ENCODE measurements at places on chromosomes 5 and 9. TPM values are rescaled to one million over a fixed set of nuclear protein-coding genes. Genes with fewer than 3 reads are reported as not detected.

- no peak for DNase-seq
Measured at GRCh38 chr5:131534974-131535373, 100.1 kb downstream of the RAPGEF6 start.

The KIF27 gene
- total RNA-seq, result 5.2 TPM

The ANKS6 gene
- 12.2 TPM for total RNA-seq

GRCh38 chr9:89563571-89564345 lies 41.1 kb upstream of the GADD45G start:
- no peak for DNase-seq

- DNase-seq, result no peak
Measured at GRCh38 chr9:3760031-3760430, 234.2 kb upstream of the RFX3 start.

GRCh38 chr5:77972469-77973252 lies 196.5 kb upstream of the TBCA start:
- no peak for DNase-seq

DNA sequence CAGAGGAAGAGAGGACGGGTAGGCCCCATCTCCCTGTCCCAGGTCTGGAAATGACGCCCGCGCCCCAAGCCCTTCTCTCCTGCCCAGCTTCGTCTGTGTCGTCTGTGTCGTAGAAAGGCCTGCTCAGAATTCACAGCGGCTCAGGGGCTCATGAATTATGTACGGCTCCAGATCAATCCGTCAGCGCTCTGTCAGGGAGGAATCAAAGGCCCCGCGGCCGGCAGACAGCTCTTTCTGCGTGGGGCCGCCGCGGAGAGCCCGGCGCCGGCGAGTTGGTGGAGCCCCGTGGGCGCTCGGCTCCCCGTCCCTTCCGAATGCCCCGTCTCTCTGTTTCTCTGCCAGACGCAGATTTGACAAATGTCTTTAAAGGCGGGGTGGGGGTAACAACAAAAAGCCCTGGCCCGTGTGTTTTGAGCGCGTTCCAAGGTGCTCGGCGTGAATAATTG lies 83.8 kb upstream of the RAPGEF1 start:
- DNase-seq, result no peak

The SPATA31A5 gene
- not detected for total RNA-seq

The RPS14 gene
- 5,260 TPM for total RNA-seq

The SNCB gene
- total RNA-seq, result not detected

DNA sequence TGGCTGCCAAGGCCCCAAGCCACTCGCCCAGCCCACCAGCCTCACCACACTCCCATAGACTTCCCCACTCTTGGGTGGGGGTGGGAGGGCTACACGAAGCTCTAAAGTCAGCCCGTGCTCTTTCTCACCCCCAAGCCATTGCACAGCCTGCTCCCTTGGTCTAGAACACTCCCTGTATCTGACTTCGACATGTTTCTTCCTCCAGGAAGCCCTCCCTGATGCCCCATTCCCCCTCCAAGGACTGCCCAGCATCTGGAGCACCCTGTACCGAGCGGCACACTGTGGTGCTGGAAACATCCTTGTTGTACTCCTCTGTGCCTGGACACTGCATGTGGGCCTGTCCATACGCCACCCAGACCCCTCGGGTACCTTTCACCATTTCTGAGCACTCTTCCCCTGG lies 49.4 kb upstream of the KCNMB1 start:
- no peak for DNase-seq

The SLC34A1 gene
- total RNA-seq, result 0.11 TPM

The OMD gene
- not detected for total RNA-seq

The GLRA1 gene
- total RNA-seq, result not detected
